ENCODE measurements at places on chromosomes 11 and 22.

DNA sequence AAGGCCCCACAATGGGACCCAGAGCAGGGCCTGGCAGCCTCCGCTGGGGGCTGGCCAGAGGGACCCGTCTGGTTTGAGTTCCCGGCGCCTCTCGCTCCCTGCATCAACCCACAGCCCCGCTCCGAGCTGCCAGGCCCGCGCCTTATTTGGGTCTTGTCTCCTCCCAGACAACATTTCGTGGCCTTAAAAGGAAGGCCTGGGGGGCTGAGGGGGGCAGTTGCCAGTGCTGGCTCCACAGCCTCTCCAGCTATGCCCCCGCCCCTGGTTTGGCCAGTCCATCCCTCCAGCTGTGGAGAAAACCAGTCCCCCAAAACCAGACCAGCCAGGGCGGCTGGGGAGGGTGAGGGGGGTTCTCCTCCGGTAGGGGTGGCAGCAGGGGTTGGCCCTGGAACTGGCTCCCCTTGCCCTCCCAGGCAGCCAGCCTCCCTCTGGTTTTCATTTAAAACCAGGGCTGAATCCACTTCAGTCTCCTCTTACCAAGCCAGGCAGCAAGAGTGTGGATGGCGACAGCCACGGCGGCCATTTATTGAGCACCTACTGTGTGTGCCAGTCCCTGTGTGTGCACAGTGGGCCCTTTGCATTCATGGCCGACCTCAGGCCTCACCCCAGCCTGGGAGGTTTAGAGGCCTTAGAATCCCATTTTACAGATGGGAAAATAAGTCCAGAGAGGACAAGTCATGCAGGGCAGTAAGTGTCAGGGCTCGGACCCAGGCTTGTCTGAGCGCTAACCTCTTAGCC, 18.6 kb downstream of the EMID1 start:
- no peak for DNase-seq

DNA sequence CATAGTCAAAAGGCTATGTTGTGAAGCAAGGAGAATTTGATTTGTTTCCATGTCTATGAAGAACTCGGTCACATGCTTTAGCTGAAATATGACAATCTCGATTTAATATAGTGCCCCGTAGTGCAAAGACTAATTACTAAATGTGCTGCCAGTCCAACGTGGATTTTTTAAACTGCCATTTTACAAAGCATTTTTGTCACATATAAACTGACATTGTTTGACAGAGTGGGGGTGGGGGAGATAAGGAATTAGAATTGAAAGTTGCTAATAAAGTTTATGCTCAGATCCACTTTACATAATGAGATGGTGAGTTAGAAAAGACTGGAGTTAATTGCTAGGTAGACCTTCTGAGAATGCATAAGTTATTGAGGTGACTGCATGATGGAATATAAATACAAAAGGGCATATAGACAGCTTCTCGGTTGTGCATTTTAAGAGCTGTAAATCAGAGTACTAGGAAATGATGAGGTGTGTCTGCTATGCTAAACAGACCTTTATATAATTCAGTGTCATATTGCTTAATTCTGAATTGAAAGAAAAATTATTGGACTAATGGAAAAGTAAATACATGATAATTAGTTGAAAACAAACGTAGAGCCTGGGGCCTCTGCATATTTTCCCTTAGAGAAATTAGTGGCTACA, 158.9 kb upstream of the MTNR1B start:
- no peak for DNase-seq

DNA sequence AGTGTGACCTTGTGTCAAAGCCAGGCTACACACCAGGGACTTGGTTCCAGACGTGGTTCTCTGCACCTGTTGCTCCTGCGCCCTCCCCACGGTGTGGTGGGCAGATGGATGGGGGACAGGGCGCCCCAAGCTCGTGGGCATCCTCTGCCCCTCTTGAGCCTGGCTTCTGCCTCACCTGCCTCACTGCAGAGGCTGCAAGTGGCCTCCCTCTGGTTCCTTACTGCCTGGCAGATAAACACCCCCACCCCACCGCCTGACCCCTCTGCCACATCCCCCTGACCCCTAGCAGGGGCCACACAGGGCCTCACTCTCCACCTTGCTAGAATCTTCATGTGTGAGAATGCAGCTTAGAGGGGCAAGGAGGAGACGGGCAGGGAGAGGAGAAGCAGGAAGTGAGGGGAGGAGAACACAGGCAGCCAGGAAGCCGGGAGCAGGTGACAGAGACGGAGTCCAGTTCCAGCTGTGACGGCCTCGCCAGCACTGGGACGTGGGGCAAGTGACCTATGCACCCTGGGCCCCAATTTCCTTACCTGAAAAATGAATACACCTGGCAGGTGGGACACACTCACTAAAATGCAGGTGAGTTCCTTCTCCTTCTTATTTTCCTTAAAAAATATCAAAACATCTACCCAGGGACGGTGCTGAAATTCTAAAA, 178.3 kb downstream of the EFCAB6 start:
- DNase-seq = no peak

- DNase-seq = no peak
Observed at GRCh38 chr11:6402061-6402470, 11.8 kb downstream of the SMPD1 start.

GRCh38 chr22:22955276-22955798, 67.7 kb downstream of the IGLL5 start:
- no peak for DNase-seq

GRCh38 chr11:8652140-8652539, 30.3 kb downstream of the TRIM66 start:
- no peak for DNase-seq

Data from stimulated activated CD4-positive, alpha-beta T cell treated with anti-CD3 and anti-CD28 coated beads, Interleukin-1b, Interleukin-23, amount 100 ng/mL, for 1 hour (primary cell).